ENCODE measurements at places on chromosomes 3 and 15. TPM values are rescaled to one million over a fixed set of nuclear protein-coding genes. Genes with fewer than 3 reads are reported as not detected.

SEMA5B gene
- 1.0 TPM for total RNA-seq

RBP2 gene
- total RNA-seq = not detected

ANKRD34C gene
- 0.05 TPM for total RNA-seq

SLC2A2 gene
- total RNA-seq = not detected

STX19 gene
- not detected for total RNA-seq

ZNF80 gene
- total RNA-seq = not detected

PDIA5 gene
- total RNA-seq = 77.5 TPM

CYP1A1 gene
- total RNA-seq = 0.91 TPM

WDR93 gene
- not detected for total RNA-seq

- no peaks in the 10 kb centered on the region for H3K36me3 ChIP-seq
- peak overlapping the region; percentile 11 for H3K27ac ChIP-seq
- peaks cover 8% of the 10 kb centered on the region for H3K4me1 ChIP-seq
- no peak overlapping the region for H3K4me3 ChIP-seq
- H3K27me3 ChIP-seq = no peaks in the 10 kb centered on the region
- DNase-seq = no peak
Measured at GRCh38 chr3:186967686-186968085, 37.4 kb downstream of the ST6GAL1 start.

GRCh38 chr3:112395181-112395895 is 62.4 kb downstream of the CD200 start:
- no peak overlapping the region for H3K27ac ChIP-seq
- peak; percentile 60 for DNase-seq
- no peak overlapping the region for H3K4me3 ChIP-seq
- H3K4me1 ChIP-seq = peaks cover 15% of the 10 kb centered on the region
- no peaks in the 10 kb centered on the region for H3K27me3 ChIP-seq

GRCh38 chr3:193729088-193729465 is 136.1 kb downstream of the OPA1 start:
- H3K4me1 ChIP-seq = peaks cover 12% of the 10 kb centered on the region
- no peak for DNase-seq
- H3K4me3 ChIP-seq = no peak overlapping the region
- no peaks in the 10 kb centered on the region for H3K36me3 ChIP-seq
- H3K27me3 ChIP-seq = no peaks in the 10 kb centered on the region
- no peak overlapping the region for H3K27ac ChIP-seq

DNA sequence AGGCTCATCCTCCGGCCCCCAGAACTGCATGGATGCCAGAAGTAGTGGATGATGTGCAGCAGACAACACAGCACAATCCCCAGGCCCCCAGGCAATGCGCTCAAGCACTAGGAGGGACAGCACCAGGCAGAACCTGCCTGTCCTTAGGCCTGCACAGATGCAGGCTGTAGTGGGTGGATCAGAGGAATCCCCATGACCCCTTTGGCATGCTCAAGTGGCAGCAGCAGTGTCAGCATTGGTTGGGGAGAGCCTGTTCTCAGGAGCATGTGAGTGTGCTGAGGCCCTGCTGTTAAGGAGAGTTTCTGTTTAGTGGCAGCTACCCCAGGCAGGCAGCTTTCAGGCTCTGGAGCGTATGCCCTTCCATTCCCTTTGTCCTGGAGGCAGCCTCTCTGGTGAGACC is 25.1 kb upstream of the CD200R1L start:
- H3K36me3 ChIP-seq = no peaks in the 10 kb centered on the region
- H3K27me3 ChIP-seq = no peaks in the 10 kb centered on the region
- no peak for DNase-seq
- no peaks in the 10 kb centered on the region for H3K4me1 ChIP-seq
- H3K27ac ChIP-seq = no peak overlapping the region

DNA sequence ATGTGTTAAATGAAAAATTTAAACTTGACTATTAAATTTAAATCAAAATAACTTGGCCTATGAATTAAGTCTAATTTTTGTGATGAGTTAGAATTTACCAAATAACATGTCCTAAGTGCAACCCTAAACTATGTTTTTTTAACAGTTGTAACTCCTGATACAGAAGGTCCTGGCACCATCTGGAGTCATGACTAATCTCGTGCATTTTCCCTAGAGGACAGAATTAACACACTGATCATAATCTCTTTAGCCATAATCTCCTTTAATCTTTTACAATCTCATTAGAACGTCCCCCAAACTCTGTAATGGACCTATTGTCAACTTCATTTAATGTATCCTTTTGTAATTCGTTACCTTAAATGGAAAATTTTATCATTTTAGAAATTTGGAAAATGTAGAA is 100.6 kb downstream of the SUCNR1 start:
- DNase-seq = peak; percentile 55
- H3K4me3 ChIP-seq = no peak overlapping the region
- H3K36me3 ChIP-seq = no peaks in the 10 kb centered on the region
- H3K27me3 ChIP-seq = no peaks in the 10 kb centered on the region
- H3K4me1 ChIP-seq = peaks cover 20% of the 10 kb centered on the region

DNA sequence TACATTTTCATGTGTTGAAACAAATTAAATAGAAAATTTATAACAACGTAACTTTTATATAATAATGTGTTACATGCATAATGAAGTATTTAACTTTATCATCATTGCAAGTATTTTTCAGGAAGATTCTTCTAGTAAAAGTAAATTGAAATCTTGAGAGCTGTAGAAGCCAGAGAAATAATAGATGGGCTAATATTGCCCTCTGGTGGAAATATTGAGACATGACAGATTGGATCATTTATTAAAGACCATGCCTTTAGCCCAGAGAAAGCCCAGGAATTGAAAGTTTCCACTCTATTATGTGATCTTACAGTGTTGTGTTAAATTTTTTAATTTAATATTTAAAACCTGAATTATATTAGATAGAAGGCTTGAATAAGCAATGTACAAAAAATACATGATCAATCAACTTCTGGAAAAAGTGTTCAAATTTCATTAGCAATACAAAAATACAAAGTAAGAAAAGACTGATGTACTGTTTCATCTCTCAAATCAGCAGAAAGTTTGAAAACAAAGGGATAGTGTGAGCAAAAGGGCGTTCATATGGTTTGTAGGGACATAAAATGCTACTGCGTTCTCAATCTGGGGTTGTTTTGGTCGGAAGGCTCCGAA is 52.7 kb upstream of the SPTSSB start:
- peaks cover 5% of the 10 kb centered on the region for H3K4me1 ChIP-seq
- no peak for DNase-seq

GRCh38 chr3:103269287-103269686 is 834.5 kb downstream of the ZPLD1 start:
- no peaks in the 10 kb centered on the region for H3K27me3 ChIP-seq
- no peak overlapping the region for H3K27ac ChIP-seq
- no peaks in the 10 kb centered on the region for H3K4me1 ChIP-seq
- no peaks in the 10 kb centered on the region for H3K36me3 ChIP-seq
- no peak overlapping the region for H3K4me3 ChIP-seq

DNA sequence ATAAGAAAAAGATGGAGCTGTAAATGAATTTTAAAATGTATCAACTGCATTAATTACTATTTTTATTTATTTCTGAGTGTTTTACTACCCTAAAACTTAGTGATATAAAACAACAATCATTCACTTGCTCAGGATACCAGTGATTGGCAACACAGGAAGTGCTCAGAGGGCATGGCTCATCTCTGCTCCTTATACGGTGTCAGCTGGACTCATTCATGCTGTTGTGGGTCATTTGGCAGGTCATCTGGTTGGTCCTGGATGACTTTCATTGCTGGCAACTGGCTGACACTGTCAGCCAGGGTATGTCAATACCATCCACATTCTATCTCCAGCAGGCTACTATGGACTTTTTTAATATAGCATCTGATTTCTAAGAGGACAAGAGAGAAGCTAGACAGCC is 689.6 kb upstream of the NECTIN3 start:
- H3K27me3 ChIP-seq = no peaks in the 10 kb centered on the region
- H3K27ac ChIP-seq = no peak overlapping the region
- H3K4me1 ChIP-seq = no peaks in the 10 kb centered on the region
- H3K4me3 ChIP-seq = no peak overlapping the region
- DNase-seq = no peak

GRCh38 chr3:185094697-185095096 is 58.2 kb downstream of the C3orf70 start:
- no peak for DNase-seq
- no peaks in the 10 kb centered on the region for H3K36me3 ChIP-seq
- no peaks in the 10 kb centered on the region for H3K27me3 ChIP-seq
- no peak overlapping the region for H3K27ac ChIP-seq
- H3K4me1 ChIP-seq = no peaks in the 10 kb centered on the region

DNA sequence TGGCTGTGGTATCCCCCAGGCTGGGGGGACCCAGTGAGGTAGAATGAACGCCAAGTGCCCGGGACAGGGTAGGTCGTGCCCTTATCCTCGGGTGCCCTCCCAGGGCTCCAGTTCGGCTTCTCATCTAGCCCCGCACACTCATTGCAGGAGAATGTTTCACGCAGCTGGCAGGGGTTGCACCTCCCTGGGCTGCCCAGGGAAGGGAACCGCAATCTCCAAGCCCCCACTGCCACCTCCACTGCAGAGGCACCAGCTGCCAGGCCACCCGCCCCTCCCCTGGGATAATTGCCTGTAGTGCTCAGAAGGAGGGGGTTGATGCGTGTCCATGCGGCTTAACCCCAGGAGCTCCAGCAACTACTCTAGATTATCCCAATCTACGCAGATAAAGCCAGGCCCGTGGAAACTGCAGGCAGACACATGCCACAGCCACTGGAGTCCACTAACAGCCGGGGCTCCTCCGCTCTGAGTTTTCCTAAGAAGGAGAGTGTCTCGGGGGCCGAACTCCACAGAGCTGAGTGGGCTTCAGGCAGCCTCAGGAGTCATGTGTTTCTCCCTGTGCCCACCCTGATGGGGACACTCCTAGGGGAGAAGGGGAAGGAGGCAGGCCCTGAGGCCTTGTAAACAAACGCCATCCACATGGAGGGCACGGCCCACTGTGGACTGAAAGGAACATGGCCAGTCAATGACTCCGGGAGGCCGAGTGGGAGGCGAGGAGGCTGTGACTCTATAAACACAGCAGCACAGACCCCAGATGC is 137.2 kb upstream of the IQSEC1 start:
- no peak for DNase-seq
- no peaks in the 10 kb centered on the region for H3K27me3 ChIP-seq
- H3K4me3 ChIP-seq = no peak overlapping the region
- H3K36me3 ChIP-seq = no peaks in the 10 kb centered on the region
- H3K4me1 ChIP-seq = peaks cover 3% of the 10 kb centered on the region

- no peak overlapping the region for H3K27ac ChIP-seq
- no peak for DNase-seq
- H3K36me3 ChIP-seq = no peaks in the 10 kb centered on the region
- H3K4me1 ChIP-seq = no peaks in the 10 kb centered on the region
- H3K27me3 ChIP-seq = no peaks in the 10 kb centered on the region
Measured at GRCh38 chr3:141148169-141148568, 83.5 kb upstream of the PXYLP1 start.

GRCh38 chr15:91102546-91103330 is 2.7 kb downstream of the SV2B start:
- H3K27ac ChIP-seq = no peak overlapping the region
- DNase-seq = no peak
- H3K4me3 ChIP-seq = no peak overlapping the region
- H3K4me1 ChIP-seq = peaks cover 8% of the 10 kb centered on the region

DNA sequence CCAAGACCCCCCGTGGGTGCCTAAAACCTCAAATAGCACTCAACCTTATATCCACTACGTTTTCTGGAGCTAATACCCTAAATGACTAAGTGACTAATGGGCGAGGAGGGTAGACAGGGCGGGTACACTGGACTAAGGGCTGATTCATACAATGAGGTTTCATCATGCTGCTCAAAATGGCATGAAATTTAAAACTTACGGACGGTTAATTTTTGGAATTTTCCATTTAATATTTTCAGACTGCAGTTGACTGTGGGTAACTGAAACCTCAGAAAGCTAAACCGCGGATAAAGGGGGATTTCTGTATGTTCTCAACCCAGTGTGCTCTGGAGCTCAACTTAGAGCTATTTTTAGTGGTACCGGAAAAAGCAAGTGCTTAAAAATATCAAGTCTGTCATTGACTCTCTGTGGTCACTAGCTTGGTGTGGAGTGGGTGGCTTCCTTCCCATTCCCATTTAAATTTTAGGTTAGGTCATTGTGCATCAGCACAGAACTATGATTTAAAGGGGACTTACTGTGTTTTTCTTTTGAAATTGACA is 72.9 kb downstream of the LRRC28 start:
- H3K36me3 ChIP-seq = no peaks in the 10 kb centered on the region
- DNase-seq = peak; percentile 94
- H3K4me1 ChIP-seq = peaks cover 30% of the 10 kb centered on the region
- no peaks in the 10 kb centered on the region for H3K27me3 ChIP-seq

DNA sequence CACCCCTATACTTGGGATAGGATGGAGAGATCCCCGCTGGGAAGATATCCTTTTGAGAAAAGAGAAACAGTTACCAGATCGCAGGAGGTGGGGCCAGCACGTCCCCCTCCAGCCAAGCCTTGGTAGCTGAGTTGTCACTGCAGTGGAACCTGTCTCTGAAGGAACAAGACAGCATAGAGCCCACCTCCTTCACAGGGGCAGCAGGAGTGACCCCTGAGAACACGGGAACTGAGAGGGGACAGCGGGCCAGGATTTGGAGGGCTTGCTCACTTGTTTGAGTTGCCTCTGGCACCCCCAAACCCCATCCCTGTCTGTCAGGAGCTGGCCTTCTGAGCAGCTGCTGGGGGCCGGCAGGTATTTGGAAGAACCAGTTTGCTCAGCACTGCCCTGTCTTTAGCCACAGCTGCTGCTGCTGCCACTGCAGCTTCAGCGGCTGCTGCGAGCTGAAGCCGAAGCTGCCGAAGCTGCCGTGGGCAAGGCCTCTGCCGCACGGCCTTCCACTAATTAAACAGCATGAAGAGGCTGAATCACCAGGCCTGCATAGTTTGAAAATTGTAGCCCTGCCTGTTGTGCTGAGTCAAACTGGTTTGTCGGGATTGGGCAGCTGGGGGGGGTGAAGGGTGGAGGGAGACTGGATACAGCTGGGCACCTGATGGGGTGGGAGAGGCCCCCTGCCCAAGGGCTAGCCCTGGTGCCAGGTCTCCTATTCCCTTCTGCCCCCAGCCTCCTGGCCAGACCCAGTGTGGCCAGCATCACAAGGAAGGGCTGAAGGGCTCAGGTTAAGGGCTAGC is 4.0 kb downstream of the EPHB3 start:
- peaks cover 41% of the 10 kb centered on the region for H3K4me1 ChIP-seq
- DNase-seq = peak; percentile 89
- peaks cover 21% of the 10 kb centered on the region for H3K27me3 ChIP-seq
- H3K36me3 ChIP-seq = no peaks in the 10 kb centered on the region
- no peak overlapping the region for H3K27ac ChIP-seq

- no peak overlapping the region for H3K4me3 ChIP-seq
- peaks cover 5% of the 10 kb centered on the region for H3K4me1 ChIP-seq
- H3K36me3 ChIP-seq = no peaks in the 10 kb centered on the region
- no peak overlapping the region for H3K27ac ChIP-seq
- peak; percentile 23 for DNase-seq
- no peaks in the 10 kb centered on the region for H3K27me3 ChIP-seq
Measured at GRCh38 chr3:172595664-172596393, 72.6 kb upstream of the TNFSF10 start.

DNA sequence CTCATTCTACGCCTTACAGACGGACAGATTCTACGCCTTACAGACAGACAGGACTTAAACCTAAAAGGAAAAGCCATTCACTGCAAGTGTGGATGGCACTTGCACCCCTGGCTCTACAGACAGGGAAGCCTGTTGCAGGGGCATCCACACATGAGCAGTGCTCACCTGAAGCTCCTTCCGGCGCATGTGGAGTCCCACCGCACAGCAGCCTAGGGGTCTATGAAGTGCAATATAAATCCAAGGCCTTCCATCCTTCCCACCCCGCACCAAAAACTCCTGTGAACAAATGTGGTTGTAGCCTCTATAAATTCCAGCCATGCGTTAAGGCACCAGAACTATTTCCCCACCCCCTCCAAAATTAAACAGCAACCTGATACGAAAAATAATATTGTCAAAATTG is 121.3 kb downstream of the LRIG1 start:
- no peak for DNase-seq
- H3K36me3 ChIP-seq = peaks cover 43% of the 10 kb centered on the region
- no peak overlapping the region for H3K4me3 ChIP-seq
- H3K4me1 ChIP-seq = peaks cover 10% of the 10 kb centered on the region
- H3K27me3 ChIP-seq = no peaks in the 10 kb centered on the region
